NCI-H1105 treated with DMSO at 0.1 percent for 48 hours (cell line): ENCODE measurements at places on chromosomes 3 and 15.

GRCh38 chr15:78209646-78210348, 24.6 kb downstream of the ACSBG1 start:
- no peak for DNase-seq

GRCh38 chr3:100882571-100882984, 110.6 kb downstream of the ABI3BP start:
- DNase-seq = no peak

DNA sequence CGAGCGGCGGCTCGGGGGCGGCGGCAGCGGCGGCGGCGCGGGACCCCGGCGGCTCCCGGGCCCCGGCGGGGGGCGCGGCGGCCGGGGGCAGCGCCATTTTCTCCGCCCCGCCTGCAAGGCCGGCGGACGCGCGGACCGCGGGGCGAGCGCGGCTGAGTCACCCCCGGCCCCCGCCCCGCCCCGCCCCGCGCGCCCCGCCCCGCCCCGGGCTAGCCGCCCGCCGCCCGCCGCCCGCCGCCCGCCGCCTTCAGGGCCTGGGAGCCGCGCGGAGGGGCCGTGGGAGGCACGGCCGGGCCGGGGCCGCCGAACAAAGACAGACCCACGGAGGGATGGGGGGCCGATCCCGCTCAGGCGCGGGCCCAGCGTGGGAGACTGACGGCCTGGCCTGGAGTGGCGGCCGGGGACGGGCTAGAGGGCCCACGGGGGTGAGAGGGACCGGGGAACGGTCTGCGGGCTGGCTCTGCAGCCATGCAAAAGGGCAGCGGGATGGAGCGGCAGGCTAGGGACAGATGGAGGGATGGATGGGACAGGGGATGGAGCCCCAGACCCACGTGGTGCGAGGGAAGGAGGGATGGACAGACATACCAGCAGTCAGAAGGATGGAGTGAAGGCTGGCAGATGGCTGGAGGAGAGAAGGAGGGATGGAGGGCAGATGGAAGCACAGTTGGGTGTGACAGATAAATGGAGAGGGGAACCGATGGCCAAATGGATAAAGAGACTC, at the start of gene EIF4E3:
EIF4E3 (minus strand) TSS at position 132 of the 721 bp plus-strand sequence; CDS start at position 97, 35 bp downstream.
- no peak for DNase-seq

GRCh38 chr15:38186507-38186906, 66.1 kb upstream of the SPRED1 start:
- no peak for DNase-seq
